CD4-positive, alpha-beta T cell treated with Interleukin-15 for 1 hour (primary cell): ENCODE measurements at places on chromosomes 12 and 14.

- no peak for DNase-seq
These were observed 839 bp downstream of the IFT43 start for GRCh38 chr14:75986439-75986765.

- DNase-seq = no peak
These were observed 1.4 kb downstream of the SYNE3 start for GRCh38 chr14:95515080-95515489.

DNA sequence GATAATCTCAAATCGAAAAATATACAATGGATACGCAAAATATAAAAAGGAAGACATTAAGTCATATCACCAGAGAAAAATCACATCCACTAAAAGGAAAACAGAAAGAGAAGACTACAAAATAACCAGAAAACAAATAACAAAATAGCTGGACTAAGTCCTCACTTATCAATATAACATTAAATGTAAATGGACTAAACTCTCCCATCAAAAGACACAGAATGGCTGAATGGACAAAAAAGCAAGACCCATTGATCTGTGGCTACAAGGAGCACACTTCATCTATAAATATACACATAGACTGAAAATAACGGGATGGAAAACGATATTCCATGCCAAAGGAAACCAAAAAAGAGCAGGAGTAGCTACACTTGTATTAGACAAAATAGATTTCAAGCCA, 161.0 kb upstream of the PRKD1 start:
- no peak for DNase-seq

DNA sequence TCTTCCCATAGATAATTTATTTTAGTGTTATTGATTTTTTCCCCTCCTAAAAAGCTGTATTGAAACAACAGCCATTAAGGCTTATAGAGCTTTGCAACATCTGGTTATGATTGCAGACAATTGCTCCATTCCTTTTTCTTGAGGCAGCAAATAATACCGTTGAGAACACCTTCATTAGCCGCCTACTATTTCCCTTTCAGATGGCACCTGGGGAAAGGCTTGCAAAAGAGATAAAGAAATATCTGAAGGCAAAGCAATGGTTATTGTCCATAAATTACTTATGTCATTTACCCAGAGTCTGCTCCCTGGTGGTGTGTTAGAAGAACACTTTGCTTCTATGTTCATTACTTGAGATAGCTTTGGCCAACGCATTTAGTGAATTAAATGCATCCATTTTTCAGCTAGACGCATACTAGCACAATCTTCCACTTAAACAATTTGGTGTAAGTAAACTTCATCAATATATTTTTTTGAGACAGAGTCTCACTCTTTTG, 377.8 kb downstream of the KCNH5 start:
- no peak for DNase-seq

DNA sequence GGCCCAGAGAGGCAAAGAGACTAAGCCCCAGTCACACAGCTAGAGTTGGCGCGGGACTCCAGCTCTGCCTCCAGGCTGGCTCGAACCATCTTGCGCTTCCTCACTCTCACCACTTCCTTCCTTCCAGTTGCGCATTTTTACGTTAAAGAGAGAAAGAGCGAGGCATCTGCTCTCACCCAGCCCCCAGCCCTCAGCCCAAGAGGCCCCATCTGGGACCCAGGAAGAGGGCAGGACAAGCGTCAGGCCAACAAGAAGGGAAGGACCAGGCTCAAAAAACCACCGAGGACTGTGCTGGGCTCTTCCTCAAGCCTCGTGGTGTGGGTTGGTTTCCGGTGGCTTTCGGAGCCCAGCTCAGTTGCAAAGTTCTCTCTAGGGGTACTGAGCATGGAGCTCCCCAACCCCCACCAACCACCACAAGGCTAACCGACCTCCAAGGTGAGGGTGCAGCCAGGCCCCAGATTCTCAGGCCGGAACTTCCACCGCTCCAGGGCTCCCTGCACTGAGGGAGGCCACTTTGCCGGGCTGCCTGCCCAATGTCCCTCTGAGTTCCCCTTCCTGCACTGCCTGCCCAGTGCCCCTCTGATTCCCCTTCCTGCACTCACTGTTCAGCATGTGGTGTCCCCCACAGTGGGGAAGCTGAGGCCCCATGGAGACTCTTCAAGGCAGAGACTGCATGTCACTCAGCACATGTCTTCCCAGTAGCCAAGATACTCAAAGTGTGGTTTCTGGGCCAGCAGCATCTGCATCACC, 35.9 kb downstream of the TESC start:
- peak; percentile 53 for DNase-seq

DNA sequence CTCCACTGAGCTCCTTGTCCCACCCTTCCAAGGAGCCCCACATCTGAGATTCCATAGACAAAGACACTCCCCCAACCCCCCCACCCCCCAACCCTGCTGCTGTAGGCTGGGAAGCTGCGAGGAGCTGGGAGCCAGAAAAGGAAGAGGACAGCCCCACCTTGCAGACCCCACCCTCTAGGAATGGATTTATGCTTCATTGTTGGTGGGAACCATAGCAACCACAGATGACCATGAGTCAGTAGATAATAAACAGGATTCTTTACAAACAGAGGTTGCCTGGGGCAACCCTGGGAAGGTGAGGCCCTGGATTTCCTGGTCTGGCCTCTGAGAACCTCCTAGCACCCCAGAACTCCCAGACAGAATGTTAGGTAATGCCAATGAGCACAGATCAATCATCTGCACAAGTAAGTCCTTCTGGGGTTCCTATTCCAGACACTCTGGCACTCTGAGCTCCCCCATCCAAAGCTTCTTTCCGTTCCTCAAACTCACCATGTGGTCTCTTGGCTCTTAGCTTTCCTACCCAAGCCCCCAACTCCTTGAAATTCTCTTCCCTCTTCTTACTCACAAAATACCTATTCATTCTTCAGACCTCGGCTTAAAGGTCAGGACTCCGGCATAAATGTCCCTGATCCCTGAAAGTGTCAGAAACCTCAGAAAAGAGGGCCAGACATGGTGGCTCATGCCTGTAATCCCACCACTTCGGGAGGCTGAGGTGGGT, 15.2 kb upstream of the PLEKHG6 start:
- DNase-seq = no peak

GRCh38 chr12:14284184-14284722, 81.2 kb upstream of the ATF7IP start:
- no peak for DNase-seq

- DNase-seq = no peak
These were observed 220.3 kb upstream of the FKBP4 start for GRCh38 chr12:2574355-2574935.

DNA sequence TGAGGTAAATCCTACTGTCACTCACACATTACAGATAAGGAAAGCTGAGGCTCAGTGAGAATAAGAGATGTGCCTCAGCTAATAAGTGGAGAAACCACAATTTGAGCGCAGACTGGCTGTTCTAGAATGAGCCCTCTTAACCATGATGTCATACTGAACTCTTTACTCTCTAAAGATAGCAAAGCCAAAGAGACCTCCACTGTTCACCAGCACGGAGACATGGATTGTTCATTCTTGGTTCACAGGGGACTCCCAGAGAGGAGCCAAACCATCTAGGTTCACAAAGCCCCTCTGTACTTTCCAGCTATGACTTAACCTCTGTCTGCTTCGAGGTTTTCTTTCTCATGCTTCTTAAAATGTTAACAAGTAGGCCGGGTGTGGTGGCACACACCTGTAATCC, 32.7 kb upstream of the YARS2 start:
- no peak for DNase-seq

DNA sequence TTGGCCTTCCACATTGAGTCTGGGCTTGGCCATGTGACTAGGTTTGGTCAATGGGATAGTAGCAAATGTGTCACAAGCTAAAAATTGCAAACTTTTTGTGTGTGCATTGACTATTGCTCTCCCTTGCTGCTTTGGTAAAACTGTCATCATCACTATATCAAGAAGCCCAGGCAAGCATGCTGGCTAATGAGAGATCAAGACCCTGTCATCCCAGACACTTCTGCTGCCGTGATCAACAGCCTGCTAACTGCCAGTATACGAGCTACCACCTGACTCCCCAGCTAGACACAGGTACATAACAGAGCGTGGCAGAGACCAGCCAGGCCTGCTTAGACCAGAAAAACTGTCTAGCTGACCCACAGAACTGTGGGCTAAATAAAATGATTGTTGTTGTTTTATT, 456.7 kb upstream of the DCN start:
- DNase-seq = no peak
